Stimulated activated CD4-positive, alpha-beta T cell treated with anti-CD3 and anti-CD28 coated beads, Interleukin-12 subunit alpha, Interleukin-12 subunit beta, amount 100 ng/mL, for 48 hours (primary cell): ENCODE measurements at places on chromosomes 1 and 21.

GRCh38 chr1:22234476-22235030 is 91.7 kb upstream of the WNT4 start:
- DNase-seq = no peak

DNA sequence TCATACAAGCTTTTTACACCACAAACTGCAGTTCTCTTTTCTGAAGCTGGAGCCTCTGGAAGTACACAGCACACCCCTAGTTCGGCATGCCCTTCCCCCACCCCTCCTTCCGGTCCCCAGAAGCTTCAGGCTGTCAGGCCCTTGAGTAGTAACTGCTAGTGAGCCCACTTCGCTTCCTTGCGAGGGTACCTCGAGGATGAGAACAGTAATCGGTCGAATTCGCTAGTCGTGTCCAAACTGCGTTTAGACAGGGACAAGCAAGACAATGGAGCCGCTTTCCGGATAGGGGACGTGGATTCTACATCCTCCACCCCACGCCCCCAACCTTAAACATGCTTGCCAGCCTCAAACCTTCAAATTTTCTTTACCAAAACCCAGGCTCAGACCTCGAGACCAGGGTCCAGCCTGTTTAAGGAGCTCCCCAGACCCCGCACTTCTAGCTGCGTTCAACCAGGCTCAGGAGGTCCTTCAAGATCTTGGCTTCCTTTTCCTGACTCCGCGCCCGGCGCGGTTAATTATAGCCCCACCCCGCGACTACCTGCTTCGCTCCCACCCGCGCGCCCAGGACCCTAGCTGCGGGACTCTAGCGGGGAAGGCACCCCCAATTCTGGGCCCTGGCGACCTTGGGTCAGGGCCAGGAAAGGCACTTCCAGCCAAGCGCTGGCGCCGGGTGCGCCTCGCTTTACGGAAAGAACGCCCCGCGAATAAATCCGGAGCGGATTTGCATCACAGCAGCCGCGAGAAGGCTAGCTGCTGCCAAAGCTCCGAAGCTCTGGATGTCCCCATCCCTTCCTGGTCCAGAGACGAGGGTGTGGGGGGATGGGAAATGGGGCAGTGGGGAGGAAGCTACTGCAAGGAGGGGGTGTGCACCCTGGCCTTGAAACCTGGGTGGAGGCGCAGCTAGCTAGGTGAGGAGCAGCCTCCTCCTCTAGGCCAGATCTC is 8.1 kb upstream of the TSPAN1 start:
- no peak for DNase-seq

DNA sequence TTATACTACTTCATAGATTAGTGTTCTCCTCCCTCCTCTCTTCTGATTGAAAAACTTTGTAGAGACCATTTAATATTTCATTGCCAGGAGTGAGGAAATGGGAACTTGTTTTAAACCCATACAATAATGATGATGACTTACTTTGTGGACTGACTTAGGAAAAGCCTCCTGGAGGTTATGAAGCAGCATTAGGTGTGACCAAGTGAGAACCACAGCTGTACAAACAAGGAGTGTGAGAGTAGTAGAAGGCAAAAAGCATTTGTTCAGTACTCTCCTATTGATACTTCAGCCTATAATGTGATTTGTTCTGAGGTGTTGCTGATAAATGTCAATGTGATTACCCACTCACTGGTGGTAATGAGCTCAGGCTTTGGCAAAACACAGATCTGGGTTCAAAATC is 8.4 kb downstream of the TIPRL start:
- DNase-seq = no peak

DNA sequence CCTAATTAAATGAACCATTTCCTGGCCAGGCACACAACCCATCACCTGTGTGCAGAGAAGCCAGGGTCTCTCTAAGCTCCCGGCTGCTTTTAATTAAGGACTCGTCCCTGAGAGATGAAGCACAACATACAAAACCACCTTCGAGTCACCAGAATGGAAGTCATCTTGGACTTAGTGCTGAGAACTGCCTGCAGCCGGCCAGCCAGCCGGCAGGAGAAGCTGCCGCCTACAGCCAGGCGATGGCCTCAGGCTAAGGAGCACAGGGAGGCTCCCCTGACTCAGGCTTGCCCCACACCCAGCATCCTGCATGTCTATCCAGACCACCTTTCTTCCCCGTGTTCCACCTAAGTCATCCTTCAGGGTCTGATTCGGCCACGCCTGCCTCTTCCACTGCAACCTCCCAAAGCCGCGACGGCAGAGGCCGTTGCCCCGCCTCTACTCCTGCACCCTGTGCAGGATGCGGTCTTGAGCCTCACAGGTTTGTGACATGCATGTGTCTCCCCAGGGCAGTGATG is 83.6 kb downstream of the SLC66A1 start:
- DNase-seq = no peak
